ENCODE measurements at places on chromosomes 4 and X. TPM values are rescaled to one million over a fixed set of nuclear protein-coding genes. Genes with fewer than 3 reads are reported as not detected.

DNA sequence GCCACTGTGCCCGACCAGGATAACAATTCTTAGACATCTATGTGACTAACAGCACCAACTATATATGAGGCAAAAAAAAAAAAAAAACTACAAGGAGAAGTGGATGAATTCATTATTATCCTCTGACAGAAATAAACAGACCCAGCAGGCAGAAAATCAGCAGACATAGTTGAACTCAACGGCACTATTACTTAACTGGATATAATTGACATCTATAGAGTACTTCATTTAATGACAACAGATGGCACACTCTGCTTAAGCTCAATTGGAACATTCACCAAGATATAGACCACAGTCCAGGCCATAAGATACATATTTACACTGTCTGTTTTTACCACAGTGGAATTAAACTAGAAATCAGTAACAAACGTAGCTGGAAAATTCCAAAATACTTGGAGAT, 13.3 kb downstream of the CLDN22 start:
- DNase-seq = no peak

DNA sequence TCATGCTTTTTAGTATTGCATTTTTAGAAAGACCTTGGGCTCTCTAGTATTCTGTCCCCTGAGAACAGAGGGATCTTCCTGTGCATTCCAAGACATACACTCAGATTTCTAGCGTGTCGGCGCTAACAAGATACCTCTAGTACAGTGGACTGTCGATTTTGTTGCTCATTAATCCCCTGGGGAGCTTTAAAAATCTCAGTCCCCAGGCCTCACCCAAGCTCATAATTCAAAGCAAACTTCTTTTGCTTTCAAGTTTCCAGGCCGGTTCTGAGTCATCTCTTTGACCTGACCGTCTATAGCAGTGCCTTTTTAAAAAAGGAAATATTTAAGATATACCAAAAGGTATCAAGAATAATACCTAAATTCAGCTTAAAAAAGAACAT, 137.0 kb downstream of the AMMECR1 start:
- no peak for DNase-seq

DNA sequence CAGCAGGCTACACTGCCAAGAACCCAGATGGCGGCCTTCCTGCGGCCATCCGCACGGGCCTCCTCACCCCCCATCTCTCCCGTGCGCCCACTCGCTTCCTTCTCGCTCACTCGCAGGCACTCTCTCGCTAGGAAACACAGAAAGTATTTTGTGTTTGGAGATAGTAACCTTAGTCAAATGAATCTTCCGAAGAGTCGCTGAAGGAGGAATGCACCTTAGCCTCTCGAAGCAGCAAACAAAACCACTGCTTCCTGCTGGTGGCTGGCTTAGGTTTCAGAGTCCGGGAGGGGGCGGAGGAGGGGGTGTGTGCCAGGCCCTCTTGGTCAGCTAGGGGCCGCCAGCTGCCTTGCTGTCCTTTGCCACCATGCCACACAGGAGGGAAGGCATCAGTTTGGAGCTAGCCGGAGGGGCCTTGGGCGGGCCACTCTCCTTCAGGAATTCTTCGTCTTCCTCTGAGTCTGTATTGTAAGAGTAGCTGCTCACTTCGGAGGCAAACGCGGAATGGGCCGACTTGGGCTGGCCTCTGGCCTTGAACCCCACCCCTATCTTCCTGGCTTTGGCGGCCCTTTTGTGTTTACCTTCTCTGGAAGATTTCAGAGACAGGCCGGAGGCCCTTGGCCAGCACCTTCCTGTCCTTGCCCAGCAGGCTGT, 73.2 kb upstream of the UCP1 start:
- DNase-seq = no peak

The AIFM1 gene
- total RNA-seq = 44.3 TPM

DNA sequence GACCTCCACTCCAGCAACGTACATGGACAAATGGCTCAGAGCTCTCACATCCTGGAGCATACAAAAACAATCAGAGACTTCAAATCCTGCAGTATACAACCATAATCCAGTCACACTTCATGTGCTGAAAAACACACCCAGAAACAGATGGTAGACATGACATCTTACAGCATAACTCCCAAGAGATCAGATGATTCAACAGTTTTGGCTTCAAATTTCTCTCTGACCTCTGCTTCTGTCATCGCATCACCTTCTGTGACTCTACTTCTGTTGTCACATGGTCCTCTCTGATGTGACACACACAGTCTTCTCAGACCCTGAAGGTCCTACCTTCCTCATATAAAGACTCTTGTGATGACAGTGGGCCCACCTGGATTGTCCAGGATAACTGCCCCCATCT, 18.5 kb downstream of the SUV39H1 start:
- DNase-seq = no peak

DNA sequence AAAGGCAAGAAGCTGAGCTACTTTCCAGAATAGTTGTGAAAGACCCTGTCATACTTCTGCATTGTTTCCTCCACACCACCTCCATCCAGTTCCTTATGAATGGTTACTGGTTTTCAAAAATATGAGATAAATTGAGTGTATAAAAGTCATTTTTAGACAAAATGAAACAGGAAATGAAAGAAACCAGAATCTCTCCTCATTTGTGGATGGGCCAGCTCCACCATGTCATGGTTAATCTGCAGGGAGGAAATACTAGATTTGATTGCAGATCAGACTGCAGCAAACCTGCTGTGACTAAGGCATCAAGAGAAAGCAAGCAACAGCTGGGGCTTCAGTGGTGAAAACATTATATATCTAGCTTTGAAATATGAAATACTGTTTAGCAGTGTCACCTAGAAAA, 23.8 kb downstream of the F9 start:
- no peak for DNase-seq

DNA sequence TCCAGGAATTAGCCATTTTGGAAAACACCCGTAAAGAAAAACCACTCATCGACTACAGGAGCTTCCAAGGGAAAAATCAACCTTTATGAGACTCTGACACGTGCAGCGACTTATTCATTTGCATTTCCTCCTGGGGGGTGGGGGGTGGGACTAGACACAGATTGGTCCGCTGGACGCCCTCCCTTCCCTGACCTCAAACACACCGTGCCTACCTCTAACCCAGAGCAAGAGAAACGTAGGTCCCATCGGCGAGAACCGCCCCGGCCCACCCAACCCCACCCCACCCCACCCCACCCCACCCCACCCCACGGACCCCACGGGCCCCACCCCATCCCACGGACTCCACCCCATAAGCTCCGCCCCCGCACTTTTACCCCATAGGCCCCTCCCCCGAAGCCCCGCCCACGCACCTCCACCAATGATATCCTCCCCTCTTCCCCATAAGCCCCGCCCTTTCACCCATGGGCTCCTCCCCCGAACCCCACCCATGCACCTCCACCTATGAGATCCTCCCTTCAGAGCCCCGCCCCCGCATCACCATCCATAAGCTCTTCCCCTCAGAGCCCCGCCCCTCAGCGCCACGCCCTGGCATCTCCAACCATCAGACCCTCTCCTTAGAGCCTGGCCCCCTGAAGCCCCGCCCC, 1.1 kb downstream of the GTPBP6 start:
- DNase-seq = no peak

DNA sequence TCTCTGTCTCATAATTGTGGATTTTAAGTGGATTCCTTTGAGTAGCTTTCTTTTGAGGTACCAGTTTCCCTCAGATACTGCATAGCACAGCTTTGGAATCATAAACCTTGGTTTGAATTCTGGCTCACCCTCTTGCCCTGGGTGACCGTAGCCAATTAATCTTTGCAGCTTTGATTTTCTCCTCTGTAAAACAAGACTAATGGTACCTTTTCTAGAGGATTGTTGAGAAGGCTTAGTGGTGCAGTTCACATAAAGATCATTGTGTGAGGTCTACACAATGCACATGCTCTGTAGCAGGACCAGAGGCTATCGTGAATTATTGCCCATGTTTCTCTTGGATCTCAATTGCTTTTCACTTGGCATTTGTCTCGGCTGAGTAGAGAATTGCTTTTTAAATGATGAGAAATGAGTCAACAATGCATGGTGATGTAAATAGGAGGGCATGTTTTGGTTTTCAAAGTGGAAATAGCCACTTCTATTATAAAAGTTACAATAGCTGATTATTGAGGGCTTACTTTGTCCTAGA, 47.9 kb downstream of the TMEM131L start:
- DNase-seq = peak; percentile 28

The DDIT4L gene
- total RNA-seq = 0.44 TPM

DNA sequence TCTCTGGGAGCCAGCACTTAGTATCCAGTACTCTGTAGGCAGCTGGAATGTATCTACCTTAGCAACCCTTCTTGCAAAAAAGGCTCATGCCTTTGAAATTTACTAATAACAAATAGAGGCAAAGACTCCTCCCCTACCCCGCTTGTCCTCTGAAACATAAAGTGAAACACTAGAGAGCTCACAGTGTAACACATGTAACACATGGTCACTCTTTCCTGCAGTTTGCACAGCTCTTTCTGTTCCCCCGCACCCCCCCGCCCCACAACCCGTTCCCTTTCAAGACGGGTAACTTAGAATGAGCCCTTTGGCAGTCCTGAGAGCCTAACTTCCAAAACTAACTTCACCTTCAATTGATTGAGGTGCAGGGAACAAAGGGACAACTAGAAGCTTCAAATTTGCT, 6.0 kb upstream of the BCORL1 start:
- no peak for DNase-seq

DNA sequence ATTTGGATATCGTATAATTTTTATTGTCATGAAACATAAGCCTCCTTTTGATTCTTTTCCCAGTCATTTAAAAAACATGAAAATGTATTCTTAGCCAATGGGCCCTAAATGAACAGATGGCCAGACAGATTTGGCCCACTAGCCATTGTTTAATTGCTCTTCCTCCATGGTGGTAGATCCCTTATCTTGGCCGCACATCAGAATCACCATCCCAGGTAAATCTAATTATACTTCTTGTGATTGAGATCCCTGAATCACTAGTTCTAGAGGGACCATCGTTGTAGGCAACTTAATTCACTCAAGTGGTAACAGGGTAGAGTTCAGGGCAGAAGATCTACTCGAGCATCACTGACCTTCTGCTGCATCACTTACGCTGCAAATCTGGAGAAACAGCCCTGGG, 24.1 kb upstream of the VCX3A start:
- DNase-seq = no peak

DNA sequence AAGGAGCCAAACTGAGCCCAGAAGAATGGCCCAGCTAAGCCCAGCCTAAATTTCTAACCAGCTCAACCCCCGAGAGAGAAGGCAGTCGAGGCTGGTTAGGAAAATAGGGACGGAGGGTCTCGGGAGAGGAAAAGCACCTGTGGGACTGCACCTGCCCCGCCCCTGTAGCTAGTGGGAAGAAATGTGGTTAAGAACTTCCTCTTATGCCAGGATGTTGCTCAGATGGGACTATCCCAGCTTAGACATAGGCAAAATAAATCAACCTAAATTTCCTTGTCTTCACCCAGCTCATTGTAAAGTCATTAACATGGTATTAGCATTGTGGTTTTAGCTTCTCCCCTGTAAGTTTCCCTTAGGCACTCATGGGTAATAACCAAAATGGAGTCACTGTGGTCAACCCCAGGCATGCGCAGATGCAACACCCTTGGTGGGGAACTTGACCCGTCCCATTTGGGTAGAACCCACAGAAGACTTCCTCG, 86.8 kb downstream of the ZNF718 start:
- DNase-seq = no peak

- DNase-seq = peak; percentile 82
These were observed 1.7 kb downstream of the PDGFRA start for GRCh38 chr4:54230484-54231418.

All from MG63 (cell line).